SK-N-SH treated with all-trans-retinoic acid at 6 μM for 48 hours (cell line): ENCODE measurements at places on chromosomes 4 and X.

GRCh38 chr4:125707397-125707796 is 392.6 kb downstream of the FAT4 start:
- ATAC-seq, result no peak

- ATAC-seq, result peak; percentile 83
Observed at GRCh38 chr4:159455675-159456237, 352.9 kb downstream of the RAPGEF2 start.

DNA sequence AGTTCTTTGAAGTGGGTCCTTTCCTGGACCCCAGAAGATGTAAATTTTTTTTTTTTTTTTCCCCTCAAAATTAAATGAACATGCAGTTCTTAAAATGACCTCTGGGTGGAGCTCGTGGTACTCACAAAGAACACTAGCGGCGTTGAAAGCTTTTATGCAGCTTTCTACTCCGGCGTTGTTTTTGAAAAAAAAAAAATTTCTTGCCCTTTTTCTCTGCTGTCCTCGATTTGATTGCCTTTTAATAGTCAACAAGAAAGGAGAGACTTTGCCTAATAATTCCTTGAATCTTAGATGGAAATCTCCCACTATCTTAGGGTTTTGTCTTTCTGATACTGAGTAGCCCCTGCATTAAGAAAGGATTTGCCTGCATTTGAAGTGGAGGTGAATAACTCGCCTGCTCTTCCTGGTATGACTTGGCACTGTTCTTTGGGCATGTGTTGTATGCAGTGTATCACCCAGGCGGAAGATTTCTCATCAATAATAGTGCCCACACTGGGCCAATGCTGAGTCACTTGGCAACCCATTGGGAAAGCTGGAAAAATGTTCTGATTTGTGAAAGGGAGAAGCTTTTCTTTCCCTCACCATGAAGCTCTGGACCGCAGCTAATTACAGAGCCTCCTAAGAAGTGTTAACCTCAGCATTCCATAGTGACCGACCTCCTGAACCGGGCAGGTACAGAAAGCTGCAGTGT is 104.0 kb downstream of the PHEX start:
- peak; percentile 66 for ATAC-seq

GRCh38 chrX:93229036-93229435 is 444.3 kb downstream of the NAP1L3 start:
- no peak for ATAC-seq

- ATAC-seq, result no peak
Observed at GRCh38 chr4:40688446-40689095, 58.9 kb upstream of the RBM47 start.

DNA sequence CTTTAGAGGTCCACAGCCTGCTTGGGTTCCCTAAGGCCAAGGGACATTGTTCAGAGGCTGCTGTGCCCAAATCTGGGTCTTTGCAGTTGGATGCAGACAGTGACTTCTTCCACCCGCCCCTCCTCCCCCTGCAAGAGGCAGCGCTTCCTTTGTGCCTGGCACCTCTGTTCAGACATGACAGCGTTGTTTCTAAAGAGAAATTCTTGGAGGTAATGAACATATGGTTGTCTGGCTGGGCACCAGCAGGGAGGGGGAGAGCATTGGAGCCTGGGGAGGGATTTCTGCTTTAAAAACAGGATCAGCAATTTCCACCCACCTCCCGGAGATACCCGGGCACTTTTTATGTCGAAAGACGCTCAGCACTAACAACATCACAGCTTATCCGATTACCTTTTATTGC is 51.5 kb downstream of the PSAPL1 start:
- no peak for ATAC-seq

DNA sequence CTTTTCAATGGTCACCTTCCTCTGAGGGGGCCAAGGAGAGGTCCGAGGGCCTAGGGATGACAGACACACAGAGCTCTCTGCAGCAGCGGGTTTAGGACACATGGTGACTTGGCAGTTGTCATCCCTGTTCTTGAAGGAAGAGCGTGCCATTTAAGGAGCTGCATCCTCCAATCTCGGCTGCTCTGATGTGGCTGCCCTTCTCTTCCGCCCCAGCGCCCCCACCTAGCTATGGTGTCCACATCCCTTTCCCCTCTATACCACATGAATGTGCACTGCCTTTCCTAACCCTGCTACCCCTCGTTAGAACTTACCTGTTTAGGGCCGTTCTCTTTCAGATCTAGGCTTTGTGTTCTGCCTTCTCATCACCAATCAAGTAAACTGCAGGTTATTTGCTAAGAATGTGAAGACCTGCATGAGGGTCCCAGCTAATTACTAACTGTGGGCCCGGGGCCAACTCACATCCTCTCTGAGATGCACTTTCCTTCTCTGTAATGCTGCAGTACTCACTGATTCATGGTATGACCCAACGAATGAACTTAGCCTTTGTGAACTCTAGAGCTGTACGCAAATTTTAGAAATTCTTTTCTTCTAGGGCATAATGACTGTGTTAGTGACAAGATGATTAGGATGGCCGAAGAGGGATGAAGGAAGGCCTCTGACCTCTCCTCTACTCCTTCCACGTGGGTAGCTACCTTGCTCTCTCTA is 38.2 kb downstream of the CHST7 start:
- ATAC-seq, result no peak

DNA sequence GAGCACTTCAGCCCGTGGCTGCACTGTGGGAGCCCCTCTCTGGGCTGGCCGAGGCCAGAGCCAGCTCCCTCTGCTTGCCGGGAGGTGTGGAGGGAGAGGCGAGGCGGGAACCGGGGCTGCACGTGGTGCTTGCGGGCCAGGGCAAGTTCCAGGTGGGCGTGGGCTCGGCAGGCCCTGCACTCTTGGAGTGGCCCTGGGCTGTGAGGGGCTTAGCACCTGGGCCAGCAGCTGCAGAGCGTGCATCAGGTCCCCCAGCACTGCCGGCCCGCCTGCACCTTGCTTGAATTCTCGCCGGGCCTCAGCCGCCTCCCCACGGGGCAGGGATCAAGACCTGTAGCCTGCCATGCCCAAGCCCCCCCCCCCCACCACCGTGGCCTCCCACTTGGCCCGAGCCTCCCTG is 28.9 kb upstream of the APOOL start:
- no peak for ATAC-seq

GRCh38 chrX:39559229-39559628 is 538.5 kb downstream of the BCOR start:
- ATAC-seq, result no peak

- no peak for ATAC-seq
Observed at GRCh38 chr4:173446416-173446815, 47.5 kb upstream of the SCRG1 start.

DNA sequence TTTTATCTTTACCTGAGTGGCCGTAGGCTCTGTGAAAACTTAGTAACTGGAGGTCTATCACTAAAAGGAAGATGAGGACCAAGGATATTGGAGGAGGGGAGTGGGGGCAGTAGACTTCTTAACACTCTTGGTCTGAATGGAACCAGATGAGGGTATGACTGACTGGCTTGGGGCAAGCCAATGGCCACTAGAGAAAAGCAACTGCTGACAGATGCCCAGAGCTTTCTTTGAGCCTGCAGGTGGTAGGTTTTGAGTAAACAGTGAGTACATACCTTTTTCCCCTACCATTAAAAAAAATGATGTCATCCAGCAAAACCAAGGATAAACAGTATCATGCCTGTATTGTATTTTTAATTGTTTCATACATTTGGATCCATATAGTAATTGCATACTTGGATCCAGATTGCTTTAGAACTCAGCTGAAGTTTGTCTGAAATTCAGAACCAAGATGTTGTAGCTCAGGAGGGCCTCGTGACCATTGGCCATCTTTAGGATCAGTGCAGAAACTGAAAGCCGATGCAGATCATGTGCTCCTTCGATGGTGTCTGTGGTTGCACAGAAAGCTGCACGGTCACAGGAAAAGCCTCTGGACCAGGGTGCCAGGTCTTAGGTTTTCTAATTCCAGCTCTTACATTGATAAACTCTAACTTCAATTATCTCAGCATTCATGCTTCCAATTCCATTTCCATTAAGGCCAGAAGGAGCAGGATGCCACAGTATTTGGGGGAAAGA is 131.0 kb downstream of the PDGFRA start:
- ATAC-seq, result no peak

- ATAC-seq, result peak; percentile 72
Observed at GRCh38 chr4:140071806-140072205, 82.2 kb downstream of the MAML3 start.

DNA sequence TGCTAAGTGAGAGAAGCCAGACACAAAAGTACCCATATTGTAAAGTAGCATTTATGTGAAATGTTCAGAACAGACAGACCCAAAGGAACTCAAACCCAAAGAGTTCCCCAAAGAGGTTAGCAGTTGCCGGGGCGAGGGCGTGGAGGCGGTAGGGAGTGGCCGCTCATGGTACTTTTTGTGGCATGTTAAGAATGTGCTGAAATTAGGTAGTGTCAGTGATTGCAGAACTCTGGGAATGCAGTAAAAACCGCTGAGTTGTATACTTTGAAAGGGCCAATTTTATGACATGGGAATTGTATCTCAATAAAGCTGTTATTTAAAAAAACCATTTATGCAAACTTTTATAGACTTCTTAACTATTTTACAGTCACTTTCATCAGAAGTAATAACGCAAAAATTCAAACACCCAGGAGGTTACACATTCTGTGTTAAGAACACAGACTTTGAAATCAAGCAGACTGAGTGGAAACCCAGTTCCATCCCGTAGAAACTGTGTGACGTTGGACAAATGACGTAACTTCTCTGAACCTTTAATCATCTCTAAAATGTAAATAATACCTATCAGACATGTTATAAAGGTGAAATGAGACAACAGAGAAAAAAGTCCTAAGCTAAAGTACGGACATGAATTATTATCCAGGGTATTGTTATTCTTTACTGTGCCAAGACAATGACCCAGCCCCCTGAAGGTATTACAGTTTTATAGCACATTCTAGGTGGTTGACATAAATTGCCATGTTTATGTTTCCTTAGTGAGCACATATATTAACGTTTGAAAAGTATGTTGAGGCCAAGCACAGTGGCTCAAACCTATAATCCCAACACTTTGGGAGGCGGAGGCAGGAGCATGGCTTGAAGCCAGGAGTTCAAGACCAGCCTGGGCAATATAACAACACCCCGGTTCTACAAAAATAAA is 19.7 kb downstream of the ZFP42 start:
- ATAC-seq, result no peak
